ENCODE measurements at places on chromosomes 2 and 18.

GRCh38 chr18:58828399-58829121 is 36.1 kb upstream of the ZNF532 start:
- DNase-seq, result no peak

DNA sequence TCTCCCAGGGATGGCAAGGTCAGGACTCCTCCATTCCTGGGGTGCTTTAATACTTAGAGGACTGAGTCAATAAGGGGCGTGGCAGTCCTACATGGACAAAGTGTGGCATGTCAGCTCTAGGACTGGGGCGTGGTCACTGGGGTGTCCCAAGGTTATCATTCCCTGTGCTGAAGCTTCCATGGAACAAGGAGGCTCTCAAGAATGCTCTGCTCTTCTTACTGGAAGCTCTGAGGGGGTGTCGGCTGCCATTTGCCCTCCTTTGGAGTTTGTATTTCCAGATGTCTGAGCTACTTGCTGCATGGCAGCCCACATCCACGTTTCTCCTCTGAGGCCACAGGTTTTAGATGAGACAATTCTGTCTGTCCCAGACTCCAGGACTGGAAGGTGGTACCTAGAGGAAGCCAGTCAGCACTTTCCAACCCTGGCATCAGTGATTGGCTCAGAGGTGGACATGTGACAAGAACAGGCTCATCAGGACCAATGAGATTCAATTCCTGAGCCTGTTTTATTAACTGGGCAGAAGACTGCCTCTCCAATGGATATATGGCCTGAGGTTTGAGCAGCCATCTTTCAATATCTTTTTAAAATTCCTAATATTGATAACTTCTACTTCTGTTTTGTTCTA is 128.9 kb upstream of the ARL4C start:
- DNase-seq, result no peak

- peak; percentile 26 for DNase-seq
Measured at GRCh38 chr18:55546851-55547704, 40.9 kb downstream of the TCF4 start.

GRCh38 chr18:70321616-70322015 is 32.8 kb downstream of the SOCS6 start:
- no peak for DNase-seq

DNA sequence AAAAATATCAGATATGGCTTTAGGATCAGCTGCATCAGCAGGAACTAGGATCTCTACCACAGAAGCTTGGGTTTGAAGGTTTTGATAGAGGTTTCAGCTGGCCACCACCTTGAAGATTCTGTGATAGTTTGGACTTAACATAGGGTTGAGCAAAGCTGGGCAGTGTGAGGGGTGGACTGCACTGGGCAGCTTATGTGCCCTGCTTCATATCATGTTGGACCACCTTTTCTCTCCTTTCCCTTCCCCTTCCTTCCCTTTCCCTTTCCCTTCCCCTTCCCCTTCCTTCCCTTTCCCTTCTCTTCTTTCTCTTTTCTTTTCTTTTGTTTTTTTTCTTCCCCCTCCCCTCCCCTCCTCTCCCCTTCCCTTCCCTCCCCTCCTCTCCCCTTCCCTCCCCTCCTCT is 196.3 kb upstream of the CXCR4 start:
- DNase-seq, result no peak

- DNase-seq, result peak; percentile 43
Measured at GRCh38 chr2:8229546-8229986, 452.3 kb upstream of the ID2 start.

DNA sequence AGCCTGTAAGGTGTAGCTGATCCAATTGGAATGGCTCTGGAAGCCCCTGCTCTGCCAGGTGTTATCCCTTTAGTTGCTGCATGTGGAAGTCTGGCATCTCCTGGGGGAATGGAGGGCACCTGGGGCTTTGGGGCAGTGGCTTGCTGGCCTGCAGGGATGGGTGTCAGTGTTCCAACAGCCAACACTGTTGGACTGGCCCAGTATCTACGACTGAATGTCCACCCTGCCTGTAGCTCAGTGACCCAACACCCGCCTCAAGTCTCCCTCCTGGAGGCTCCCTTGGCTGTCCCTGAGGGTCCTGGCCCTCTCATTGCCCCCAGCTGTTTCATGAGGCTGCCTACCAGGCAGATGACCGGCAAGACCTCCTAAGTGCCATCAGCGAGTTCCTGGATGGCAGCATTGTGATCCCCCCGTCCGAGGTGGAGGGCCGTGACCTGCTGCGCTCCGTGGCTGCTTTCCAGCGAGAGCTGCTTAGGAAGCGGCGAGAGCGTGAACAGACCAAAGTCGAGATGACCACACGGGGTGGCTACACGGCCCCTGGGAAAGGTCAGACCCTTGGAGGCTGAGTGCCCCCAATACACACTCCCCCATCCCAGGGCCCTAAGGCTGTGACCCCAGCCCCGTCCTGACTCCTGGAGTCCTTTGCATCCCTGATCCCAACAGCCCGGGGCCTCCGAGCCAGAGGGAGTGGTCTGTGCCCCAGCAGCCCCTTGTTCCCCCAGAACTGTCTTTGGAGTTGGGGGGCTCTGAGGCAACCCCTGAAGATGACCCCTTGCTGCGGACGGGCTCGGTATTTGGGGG is 7.7 kb downstream of the SLC4A3 start:
- no peak for DNase-seq

- DNase-seq, result no peak
Measured at GRCh38 chr18:11002796-11003195, 146.6 kb downstream of the PIEZO2 start.

DNA sequence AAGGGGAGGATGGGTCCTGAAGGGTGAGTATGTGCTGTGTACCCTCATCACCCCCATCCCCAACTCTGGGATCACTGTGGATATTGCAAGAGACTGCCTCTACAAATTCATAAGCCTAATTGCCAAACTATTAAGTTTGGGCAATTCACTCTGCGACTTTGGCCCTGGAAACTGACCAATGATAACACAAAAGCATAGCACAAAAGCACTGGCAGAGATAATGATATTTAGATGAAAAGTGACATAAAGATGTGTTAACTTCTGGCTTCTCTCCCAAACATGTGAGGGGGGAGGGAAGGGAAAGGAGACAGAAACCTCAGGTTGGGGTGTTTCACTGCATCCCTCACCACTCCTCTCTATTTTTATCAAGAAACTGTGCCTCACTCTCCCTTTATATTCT is 150.3 kb downstream of the SATB2 start:
- no peak for DNase-seq

DNA sequence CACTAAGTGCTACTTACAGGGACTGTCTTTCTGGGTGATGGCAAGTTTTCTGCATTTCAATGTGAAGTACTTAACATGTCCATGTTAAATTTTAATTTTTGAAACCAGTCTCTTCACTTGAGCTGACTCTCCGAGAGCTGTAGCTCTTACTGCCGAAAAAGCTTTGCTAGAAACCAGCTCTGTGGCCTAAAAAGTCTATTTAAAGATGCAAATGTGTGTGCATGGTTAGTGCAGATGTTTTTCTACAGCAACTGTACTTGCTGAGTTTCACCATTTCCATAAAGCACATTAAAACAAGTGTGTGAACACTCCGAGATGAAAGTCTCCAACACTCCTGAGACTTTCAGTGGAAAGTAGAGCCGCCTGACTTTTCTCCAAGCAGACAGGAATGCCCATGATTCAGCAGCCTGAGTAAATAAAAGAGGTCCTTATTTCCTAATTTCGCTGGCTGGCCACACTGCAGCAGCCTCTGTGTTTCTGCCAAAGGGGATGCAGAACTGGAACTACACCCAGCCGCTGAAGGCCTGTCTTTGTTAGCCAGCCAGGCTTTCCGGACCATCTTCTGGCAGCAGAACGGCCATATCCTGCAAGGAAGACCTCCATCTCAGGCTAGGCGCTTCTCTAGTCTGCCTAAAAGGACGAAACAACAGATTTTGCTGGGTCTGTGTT is 121.2 kb downstream of the ZNF521 start:
- DNase-seq, result peak; percentile 94

- DNase-seq, result no peak
Measured at GRCh38 chr2:31324016-31324633, 90.2 kb downstream of the EHD3 start.

GRCh38 chr2:68465081-68465916 is 1.8 kb downstream of the FBXO48 start:
- DNase-seq, result no peak

- no peak for DNase-seq
Measured at GRCh38 chr2:188973641-188974040, 532 bp upstream of the COL3A1 start.

DNA sequence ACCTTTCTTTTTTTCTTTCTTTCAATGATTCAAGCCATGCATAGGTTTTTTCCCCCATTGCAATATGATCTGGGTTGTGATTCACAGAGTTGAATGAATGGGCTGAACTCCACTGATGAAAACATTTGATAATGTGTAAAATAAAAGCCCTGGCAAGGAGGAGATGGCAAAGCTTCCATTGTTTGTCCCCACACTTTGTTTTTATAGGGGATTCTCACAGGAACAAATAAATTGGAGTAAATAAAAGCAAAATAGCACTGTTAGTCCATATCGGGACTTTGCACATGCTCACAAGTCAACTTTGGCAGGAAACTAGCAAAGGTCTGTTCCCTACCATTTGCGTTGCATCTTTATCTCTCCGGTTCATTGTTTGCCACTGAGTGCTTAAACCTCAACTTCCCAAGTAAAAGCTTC is 55.7 kb downstream of the MEIS1 start:
- DNase-seq, result no peak

DNA sequence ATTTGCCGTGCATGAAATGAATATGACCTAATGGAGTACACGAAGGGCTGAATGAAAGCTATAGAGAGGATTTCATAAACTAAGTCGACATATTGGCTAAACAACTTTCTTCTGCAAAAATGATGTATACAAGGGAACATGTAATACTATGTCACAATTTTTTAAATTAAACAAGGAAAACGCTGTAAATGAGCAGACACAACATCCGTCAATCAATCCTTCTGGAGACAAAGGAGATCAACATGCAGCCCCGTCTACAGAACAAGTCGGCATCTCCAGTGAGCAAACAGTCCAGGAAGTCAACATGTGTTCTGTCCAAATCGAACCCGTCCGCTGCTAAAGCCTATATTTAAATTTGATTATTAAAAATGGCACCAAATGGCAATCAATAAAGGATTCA is 180.8 kb downstream of the TCF4 start:
- no peak for DNase-seq

DNA sequence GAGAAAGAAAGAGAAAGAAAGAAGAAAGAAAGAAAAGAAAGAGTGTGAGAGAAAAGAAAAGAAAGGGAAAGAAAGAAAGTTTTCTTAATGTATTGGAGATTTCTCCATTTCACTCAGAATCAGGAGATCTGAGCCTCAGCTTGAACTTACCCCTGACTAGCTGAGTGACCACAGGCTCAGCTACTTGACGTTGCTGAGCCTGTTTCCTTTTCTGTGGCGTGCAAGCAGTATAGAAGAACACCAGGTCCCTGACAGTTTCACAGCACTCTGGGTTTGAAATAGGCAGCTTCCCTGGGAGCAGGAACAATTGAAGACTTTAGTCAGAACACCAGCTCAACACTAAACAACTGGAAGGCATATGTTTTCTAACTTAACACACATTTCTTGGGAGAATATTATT is 44.7 kb downstream of the MARCO start:
- no peak for DNase-seq

- no peak for DNase-seq
Measured at GRCh38 chr2:190098851-190099250, 36.3 kb upstream of the MSTN start.

- no peak for DNase-seq
Measured at GRCh38 chr18:45251236-45251635, 364.0 kb upstream of the SLC14A2 start.

- DNase-seq, result no peak
Measured at GRCh38 chr2:160042054-160042453, 20.4 kb downstream of the PLA2R1 start.

GRCh38 chr2:197191177-197191939 is 119.2 kb downstream of the ANKRD44 start:
- DNase-seq, result no peak

DNA sequence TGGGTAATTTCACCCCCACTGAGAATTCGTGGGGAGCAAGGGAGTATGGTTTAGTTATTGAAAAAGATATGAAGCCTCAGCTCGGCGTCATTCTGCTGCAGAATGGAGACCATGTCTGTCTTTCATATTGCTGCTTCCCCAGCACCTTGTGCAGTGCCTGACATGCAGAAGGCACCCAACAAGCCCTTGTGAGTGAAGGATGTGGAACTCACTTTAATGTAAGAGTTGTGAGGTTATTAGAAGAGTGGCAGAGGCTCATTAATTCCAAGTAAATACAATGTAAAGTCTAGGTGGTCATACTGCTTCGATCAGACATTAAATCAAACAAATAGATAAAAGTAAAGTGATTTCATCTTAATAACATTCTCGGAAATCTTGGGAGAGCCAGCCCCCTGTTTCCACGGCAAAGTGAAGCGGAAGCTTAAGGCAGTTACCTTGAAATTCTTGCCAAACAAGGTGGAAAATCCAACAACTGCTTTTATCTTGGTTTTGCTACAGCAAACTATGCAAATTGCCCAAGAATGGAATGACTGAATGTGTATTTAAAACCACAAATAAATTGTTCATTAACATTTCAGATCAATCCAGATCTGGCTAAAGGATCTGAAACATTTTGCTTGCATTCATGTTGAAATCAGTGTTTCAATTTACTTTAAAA is 9.6 kb downstream of the CFAP221 start:
- no peak for DNase-seq

DNA sequence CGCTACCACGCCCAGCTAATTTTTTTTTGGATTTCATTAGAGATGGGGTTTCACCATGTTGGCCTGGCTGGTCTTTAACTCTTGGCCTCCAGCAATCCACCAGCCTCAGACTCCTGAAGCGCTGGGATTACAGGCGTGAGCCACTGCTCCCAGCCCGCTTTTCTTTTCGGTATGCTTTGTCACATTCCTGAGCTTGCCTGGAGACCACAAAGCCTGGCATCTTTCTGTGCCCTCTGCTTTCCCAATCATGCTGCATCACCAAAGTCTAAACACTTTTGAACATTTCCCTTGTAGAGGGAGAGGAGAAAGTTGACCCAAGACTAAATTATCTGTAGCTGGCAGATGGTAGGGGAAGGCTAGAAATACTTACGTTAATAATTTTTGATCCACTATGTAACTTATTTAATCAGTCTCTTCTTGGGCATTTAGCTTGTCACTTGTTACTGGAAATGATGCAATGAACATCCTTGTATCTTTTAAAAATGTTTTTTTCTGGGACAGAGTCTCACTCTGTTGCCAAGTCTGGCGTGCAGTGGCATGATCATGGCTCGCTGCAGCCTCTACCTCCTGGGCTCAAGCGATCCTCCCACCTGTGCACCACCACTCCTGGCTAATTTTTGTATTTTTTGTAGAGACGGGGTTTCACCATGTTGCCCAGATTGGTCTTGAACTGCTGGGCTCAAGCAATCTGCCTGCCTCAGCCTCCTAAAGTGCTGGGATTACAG is 2.7 kb upstream of the NPC1 start:
- DNase-seq, result no peak
